PC-9 (cell line): ENCODE measurements at places on chromosomes 12 and 14. TPM values are rescaled to one million over a fixed set of nuclear protein-coding genes. Genes with fewer than 3 reads are reported as not detected.

TAS2R43 gene
- total RNA-seq: 1.1 and 1.5 TPM in 2 replicates

SLC22A17 gene
- not detected in 2 replicates for total RNA-seq

NIN gene
- total RNA-seq: 34.3 and 36.5 TPM in 2 replicates

IFI27L2 gene
- 5.4 and 5.6 TPM in 2 replicates for total RNA-seq

ZFYVE26 gene
- total RNA-seq: 18.9 and 19.2 TPM in 2 replicates

GLIPR1L2 gene
- total RNA-seq: 0.30 TPM in 1 of 2 replicates, not detected in the other

GLIPR1L1 gene
- not detected in 2 replicates for total RNA-seq

IL31 gene
- not detected in 2 replicates for total RNA-seq

NANOG gene
- not detected in 2 replicates for total RNA-seq

FBRSL1 gene
- 59.5 and 76.1 TPM in 2 replicates for total RNA-seq

RPGRIP1 gene
- total RNA-seq: 0.75 and 2.1 TPM in 2 replicates
